NCI-H774 (cell line): ENCODE measurements at places on chromosomes 12 and 14.

GRCh38 chr12:105382771-105383622, 52.5 kb downstream of the C12orf75 start:
- DNase-seq: peak; percentile 46

DNA sequence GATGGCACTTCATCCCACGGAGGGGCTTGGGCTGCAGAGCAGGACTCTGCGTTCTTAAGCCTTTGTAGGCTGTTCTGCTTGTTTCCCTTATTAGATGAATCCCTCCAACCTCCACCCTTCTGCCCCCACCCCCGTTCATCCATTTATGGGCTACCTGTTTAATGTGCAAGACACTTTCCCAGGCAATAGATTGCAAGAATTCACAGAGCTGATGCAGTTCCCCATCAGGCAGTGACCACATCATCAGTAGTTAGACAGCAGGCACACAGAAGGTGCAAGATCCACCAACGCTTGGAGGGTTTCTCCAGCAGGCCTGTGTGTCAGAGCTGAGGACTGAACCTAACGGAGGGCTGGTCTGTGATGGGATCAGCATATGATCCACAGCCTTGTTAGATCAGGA, 1.2 kb upstream of the C1R start:
- DNase-seq: no peak

GRCh38 chr14:71725922-71726579, 206.2 kb upstream of the RGS6 start:
- DNase-seq: no peak

- DNase-seq: no peak
Observed at GRCh38 chr12:55654511-55655214, 18.0 kb downstream of the OR10P1 start.

- no peak for DNase-seq
Observed at GRCh38 chr12:21984375-21984774, 43.1 kb upstream of the ABCC9 start.

- DNase-seq: no peak
Observed at GRCh38 chr14:101562659-101563351, 1.5 kb downstream of the DIO3 start.

GRCh38 chr12:34379142-34379541, 356.8 kb downstream of the ALG10 start:
- DNase-seq: no peak

DNA sequence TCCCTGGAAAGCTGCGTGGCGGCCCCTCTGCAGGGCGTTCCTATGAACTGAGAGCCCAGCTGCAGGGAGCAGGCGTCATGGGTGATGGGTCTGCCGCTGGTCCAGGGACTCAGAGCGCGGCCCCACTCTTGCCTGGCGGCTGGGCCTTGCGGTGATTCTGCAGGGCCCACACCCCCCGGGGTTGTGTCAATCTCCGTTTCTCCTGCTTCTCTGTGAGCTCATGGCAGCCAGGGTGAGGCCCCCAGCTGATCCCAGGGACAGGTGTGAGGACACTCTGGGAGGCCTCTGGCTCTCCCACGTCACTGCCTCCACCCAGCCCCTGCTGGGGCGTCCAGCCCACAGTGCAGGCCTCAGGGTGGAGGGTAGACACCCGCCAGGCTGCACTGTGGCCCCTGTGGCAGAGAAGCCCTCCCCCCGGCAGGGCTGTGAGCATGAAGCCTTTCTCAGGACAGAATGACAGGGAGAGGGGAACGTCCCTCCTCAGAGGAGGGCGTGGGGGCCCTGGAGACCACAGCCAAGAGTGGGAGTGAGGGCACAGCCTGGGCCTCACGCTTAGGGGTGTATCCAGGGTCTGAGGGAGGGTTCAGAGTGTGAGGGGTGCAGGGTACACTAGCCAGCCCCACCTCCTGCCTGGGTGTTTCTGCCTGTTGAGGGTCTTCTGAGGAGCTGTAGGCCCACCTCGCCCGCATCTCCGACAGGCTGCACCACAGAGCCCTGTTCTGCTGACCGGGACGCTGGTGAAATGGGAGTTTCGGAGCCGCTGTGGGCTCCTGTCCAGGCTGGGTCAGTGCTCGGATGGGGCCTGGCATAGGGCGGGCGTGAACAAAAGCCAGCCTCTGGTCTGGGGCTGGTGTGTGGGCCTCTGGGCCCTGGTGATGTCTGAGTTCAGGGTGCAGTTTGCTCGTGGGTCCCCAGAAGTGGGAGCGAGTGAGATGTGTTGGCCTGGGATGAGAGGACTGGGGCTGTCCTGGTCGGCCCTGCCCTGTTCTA, 26.7 kb upstream of the CRIP2 start:
- no peak for DNase-seq

DNA sequence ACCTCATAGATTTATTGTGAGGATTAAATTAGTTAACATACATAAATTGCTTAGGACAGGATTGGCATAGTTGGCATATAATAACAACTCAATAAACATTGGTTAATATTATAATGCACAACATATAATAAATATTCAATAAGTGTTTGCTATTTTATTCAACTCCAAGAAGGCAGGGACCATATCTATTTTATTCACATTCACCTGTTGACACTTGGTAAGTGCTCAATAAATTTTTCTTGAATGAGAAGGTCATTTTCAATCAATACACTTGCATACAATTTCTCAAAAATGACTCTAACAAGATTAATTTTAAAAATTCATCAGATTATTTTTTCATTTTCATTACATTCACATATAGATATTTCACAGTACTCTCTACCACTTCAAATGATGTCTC, 12.4 kb upstream of the NUP107 start:
- DNase-seq: no peak

DNA sequence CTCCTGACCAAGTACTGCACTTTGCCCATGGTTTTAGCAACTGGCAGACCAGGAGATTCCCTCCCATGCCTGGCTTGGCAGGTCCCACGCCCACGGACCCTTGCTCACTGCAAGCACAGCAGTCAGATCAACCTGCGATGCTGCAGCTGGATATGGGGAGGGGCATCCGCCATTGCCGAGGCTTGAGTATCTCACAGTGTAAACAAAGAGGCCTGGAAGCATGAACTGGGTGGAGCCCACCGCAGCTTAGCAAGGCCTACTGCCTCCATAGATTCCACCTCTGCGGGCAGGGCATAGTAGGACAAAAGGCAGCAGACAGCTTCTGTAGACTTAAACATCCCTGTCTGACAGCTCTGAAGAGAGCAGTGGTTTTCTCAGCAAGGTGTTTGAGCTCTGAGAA, 479.8 kb downstream of the FUT8 start:
- DNase-seq: no peak

DNA sequence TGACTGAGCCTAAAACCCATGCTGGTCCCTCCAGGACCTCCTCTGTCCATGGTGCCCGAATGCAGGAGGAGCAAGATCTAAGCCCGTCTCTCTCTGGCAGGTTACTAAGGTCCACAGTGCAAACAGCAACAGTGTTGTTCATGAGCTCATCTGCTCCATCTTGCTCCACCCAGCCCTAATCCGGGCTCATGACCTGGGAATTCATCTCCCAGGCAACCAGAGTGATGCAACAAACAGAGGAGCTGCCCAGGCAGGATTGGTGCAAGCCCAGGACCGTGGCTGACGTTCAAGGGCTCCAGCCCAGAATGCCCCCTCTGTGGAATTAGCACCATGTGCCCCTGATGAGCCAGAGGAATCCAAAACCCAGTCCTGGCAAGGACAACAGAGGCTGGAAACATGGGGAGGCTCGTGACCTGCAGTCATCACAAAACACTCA, 29.9 kb downstream of the HSPB8 start:
- peak; percentile 71 for DNase-seq

DNA sequence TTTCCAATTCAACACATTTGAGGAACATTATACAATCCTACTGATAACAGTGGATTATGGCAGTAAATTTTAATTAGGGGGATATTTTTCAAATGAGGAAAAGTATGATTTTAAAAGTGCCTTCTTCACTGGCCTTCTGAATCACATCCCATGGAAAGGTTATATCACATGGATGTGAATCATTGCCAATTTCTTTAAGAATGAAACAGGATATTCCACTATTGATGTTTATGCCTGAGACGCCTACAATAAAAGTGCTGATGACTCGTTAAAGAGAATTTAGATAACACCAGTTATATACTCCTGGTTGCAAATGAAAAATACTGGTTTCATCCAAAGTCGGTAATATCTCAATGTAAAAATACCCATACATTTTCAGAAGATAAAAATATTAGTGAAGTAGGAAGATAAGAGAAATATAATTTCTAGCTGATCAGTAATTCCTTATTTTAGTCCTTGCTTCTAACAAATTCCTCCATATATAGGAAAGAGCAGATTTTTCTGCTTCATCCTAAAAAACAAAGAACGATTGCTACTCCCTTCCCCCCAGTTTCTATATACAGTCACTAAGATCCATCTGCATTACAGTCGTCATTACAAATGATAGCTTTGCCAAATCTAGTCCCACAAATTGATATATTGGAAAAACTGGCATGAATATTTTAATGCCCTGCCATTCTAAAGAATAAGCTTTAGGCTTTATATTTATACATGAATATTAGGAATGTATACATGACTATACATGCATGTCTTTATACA, 139.5 kb upstream of the SOX5 start:
- DNase-seq: no peak

DNA sequence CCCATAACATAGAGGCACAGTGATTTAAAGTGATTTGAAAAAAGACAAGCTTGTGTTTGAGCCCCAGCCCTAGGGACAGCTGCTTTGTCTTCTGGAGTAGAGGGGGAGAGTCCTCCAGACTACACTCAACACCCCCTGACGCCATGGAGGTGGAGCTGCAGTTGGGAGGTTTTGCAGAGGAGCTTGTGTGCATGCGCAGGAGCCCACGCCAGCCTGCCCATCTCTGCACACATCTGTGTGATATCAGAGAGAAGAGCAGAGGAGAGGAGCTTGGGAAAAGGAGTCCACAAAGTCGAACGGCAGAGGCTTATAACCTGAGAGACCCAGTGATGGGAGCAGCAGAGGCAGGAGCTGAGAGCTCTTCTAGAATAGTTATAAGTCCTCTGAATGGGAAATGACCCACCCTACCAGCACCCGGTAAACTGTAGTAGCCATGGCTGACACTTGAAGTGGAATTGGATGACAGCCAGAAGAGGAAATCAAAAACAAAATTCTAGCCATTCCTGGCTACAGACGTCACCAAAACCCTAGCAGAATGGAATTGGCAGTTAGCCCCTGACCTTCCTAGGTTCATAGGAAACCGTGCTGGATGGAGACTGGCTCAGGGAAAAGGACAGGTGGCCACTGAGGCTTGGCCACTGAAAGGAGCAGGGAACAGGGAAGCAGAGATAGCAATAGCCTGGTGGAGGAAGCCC, 185.1 kb upstream of the VASH1 start:
- no peak for DNase-seq

DNA sequence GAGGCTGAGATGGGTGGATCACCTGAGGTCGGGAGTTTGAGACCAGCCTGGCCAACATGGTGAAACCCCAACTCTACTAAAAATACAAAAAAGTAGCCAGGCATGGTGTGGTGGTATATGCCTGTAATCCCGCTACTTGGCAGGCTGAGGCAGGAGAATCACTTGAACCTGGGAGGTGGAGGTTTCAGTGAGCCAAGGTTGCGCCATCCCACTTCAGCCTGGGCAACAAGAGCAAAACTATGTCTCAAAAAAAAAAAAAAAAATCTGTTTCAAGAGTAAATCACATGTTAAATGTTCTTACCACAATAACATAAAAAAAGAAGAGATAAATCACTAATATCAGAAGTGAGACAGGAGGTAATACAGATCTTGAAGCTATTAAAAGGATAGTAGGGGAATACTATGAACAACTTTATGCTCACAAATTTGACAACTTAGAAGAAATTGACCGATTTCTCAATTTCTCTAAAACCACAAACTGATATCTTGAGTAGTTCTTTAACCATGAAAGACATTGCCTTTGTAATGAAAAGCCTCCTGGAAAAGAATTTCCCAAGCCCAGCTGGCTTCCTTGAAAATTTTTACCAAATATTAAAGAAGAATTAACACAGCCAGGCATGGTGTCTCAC, 37.7 kb downstream of the TAOK3 start:
- no peak for DNase-seq
